Kidney glomerular epithelial cell (primary cell): ENCODE measurements at places on chromosomes 5 and 9.

GRCh38 chr9:117744856-117745389 lies 40.7 kb downstream of the TLR4 start:
- DNase-seq: no peak

GRCh38 chr9:17594961-17595360 lies 16.1 kb downstream of the SH3GL2 start:
- DNase-seq: no peak

GRCh38 chr9:71854811-71855210 lies 56.2 kb downstream of the ABHD17B start:
- no peak for DNase-seq

DNA sequence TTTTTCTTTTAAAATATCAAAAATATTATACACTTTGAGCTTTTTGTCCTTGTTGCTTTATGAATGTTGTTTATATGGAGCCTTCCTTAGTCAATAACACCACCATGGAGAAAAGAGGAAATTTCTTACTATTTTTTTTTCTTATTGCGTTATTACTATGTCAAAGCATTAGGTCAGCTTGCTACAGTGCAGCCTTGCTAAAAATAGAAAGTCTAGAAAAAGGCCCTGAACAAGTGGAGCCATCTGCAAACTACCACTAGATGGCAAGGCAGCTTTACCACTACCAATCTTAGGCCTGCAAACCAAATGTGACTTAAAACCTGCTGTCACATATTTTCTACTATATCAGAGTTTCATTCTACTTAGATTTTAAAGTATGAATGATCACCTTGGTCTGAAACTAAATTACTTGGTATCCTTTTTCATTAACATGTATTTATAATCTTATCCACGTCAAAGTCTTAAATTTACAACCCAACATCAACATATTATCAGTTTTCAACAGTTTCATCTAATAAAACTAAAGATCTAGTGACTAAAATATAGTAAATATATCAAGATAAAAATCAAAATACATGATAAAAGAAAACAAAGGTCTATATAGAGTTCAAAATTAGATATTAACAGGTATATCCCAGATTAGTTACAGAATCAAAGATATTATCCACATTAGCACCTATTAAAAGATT lies 113.1 kb upstream of the ACOT12 start:
- DNase-seq: peak; percentile 79

DNA sequence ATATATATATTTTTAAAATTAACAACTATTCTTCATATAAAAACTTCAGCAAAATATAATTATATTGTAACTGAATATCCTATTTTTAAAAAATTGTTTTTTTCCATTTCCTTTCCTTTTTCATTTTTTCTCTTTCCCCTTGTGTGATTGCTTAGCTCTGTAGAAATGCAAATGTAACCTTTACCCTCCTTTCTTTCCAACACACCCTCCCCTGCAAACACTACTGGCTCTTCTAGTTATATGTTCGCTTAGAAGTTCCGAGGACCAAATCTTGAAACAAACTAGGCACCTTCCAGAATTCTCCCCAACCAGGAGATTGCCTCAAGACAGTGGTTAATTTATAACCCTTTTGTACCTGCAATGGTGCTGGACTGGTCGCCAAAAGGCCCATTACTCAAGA lies 1980.0 kb upstream of the CDH6 start:
- no peak for DNase-seq

- DNase-seq: no peak
Measured at GRCh38 chr9:108105885-108106284, 616.3 kb upstream of the KLF4 start.

- DNase-seq: no peak
Measured at GRCh38 chr5:3355126-3355525, 240.5 kb upstream of the IRX1 start.

DNA sequence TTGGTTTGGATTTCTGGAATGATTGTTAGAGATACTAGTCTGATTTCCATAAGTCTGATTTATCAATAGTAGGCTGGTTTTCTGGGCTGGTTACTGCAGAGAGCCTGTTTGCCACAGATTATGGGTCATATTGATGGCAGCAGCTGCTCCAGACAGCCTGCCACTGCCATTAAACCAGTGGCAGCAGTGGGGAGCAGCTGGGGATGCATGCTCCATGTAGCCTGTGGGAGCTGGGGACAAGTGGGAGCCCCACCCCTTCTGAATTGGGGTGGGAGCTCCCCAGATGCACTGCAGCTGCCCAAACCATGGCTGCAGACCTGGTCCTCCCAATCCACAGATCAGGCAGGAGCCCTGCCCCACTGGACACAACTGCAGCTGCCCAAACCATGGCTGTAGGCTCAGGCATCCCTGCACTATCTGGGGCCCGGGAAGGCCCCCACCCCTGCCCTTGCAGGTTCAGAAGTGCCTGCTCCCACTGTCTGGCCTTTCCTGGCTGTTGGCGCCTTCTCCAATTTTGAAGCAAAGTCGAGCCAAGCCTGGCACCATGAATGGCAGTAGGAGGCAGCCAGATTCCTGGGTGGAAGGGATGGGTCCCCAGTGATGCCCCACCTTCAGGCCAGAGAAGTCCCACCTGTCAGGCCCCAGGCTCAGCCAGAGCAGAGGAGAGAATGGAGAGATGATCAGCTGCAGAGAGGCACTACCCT lies 402.9 kb upstream of the TYRP1 start:
- no peak for DNase-seq

DNA sequence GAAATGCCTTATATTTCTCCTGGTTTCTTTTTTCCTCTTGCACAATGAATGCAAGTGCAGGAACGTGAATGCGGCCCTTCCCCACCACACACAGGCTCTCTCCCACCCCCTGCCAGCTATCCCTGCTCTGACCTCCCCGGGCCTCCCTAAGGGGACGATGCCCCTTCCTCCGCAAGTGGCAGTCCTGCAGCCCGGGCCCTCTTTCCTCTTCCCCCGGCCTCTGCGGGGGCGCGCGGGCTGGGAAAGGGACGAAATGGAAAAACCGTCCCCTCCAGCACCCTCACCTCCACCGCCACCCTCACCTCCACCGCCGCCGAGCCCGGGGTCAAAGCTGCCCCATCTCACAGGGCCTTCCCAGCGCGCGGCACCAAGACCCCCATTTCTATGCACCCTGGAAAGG lies 44.7 kb downstream of the GAS1 start:
- no peak for DNase-seq
